ENCODE measurements at places on chromosomes 5 and 9. TPM values are rescaled to one million over a fixed set of nuclear protein-coding genes. Genes with fewer than 3 reads are reported as not detected.

The WDR36 gene
- 26.1 TPM for total RNA-seq

The LHX6 gene
- 12.2 TPM for total RNA-seq

The DND1 gene
- 1.3 TPM for total RNA-seq

The PCDHA5 gene
- total RNA-seq: 0.24 TPM

The NR2F1 gene
- total RNA-seq: 27.0 TPM

The PALM2AKAP2 gene
- 155 TPM for total RNA-seq

DNA sequence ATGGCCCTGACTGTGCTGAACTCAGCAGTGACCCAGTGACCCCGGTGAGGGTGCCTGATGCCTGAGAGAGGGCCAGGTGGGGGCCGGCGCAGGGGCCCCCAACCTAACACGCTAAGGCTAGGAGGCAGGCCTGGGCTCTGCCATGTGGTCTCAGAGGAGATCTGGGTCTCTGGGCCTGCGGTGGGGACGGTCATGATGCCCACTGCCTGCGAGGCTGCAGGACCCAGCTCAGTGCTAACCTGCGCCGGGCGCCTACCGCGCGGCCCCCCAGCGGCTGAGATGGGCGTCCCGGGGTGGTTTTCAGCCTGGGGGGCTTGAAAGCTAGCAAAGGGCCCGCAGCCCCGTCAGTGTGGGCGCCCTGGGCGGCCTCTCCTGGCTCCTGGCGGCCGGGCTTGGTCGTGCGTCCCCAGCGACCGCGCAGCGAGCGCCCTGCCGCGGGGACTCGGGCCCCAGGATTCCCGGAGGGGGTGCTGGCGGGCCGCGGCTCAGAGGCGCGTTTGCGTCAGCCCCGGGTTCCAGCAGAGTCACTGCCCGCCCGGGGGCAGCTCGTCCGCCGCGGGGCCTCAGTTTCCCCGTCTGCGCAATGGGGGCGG, 2.5 kb downstream of the EGFL7 start:
- H3K4me1 ChIP-seq: no peaks in the 10 kb centered on the region
- no peaks in the 10 kb centered on the region for H3K27me3 ChIP-seq
- no peak overlapping the region for H3K27ac ChIP-seq
- H3K4me3 ChIP-seq: no peak overlapping the region

- H3K4me3 ChIP-seq: no peak overlapping the region
- H3K27ac ChIP-seq: no peak overlapping the region
- H3K27me3 ChIP-seq: peaks cover 1% of the 10 kb centered on the region
- no peaks in the 10 kb centered on the region for H3K4me1 ChIP-seq
- no peaks in the 10 kb centered on the region for H3K36me3 ChIP-seq
These were observed 370.6 kb upstream of the IRX4 start for GRCh38 chr5:2253040-2253975.

DNA sequence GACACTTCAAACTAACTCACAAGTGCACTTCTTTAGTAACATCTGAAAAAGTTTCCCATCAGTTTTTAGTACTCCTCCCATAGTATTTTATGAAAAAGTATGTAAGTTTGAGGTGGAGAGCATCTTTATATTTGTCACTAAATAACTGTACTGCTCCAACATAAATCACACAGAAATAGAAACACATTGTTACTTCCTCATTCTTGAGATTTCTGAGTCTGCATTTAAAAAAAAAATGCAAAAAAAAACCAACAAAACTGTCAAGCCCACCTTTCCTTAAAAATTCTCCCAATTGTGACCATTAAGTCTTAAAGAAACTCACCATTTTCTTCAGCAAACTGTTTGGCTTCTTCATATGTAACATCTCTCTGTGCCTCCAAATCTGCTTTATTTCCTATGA, 18.7 kb downstream of the RAB14 start:
- no peak for DNase-seq
- H3K36me3 ChIP-seq: peaks cover 5% of the 10 kb centered on the region
- H3K4me1 ChIP-seq: no peaks in the 10 kb centered on the region
- H3K27me3 ChIP-seq: no peaks in the 10 kb centered on the region
- no peak overlapping the region for H3K4me3 ChIP-seq
- H3K27ac ChIP-seq: no peak overlapping the region

- no peaks in the 10 kb centered on the region for H3K27me3 ChIP-seq
- no peak overlapping the region for H3K4me3 ChIP-seq
- H3K27ac ChIP-seq: no peak overlapping the region
- no peaks in the 10 kb centered on the region for H3K36me3 ChIP-seq
- no peak for DNase-seq
- H3K4me1 ChIP-seq: no peaks in the 10 kb centered on the region
These were observed 5.1 kb upstream of the CDC42SE2 start for GRCh38 chr5:131258733-131259132.

DNA sequence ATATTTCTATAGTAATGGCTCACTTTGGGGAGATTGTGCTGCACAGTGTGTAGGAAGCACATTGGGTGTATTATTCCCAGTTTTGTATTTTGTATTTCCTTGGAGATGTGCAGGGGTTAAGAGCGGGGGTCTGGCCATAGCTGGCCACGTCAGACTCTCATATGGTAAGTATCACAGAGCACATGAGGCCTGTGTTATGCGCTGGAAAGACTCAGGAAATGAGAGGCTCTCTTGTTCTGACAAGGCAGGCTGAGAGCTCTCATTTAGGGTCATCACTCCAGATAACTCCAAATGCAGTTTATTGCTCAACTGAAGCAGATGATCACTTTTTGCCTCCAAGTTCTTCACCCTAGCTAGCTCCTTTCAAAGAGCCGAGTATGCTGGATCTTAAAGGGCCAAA, 205.7 kb downstream of the NTRK2 start:
- H3K4me1 ChIP-seq: no peaks in the 10 kb centered on the region
- no peak overlapping the region for H3K27ac ChIP-seq
- DNase-seq: no peak

GRCh38 chr5:149969181-149969930, 8.8 kb downstream of the SLC26A2 start:
- no peaks in the 10 kb centered on the region for H3K4me1 ChIP-seq
- no peaks in the 10 kb centered on the region for H3K27me3 ChIP-seq
- H3K36me3 ChIP-seq: no peaks in the 10 kb centered on the region
- DNase-seq: no peak
- no peak overlapping the region for H3K4me3 ChIP-seq

DNA sequence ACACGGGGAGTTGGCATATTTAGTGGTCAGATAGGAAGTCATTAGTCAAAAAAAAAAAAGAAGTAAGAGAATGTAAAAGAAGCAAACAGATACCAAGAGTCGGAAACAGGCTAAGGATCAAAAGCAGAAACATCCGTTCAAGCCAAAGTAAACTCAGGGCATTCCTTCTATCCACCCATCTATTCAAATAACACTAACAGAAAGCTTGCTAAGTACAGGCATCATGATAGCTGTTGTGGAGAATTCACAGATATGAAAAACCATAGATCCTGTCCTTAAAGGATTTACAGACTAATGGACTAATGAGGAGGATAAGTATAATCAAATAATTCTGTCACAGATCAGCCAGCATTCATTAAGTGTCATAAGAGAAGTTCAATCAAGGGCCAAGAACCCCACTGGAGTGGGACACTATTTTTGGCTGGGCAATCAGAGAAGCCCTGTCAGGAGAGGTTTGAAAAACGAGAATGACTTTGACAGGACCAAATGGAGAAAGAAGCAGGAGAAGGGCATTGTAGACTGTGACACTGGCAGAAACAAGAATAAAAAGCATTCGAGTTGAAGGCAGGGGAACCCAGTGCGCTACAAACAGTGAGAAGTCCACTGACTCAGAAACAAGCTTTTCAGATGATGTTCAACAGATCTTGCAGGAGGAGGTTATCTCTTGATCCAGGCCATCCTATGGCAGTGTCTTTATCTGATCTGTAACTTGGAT, 154.2 kb upstream of the TSLP start:
- no peaks in the 10 kb centered on the region for H3K27me3 ChIP-seq
- H3K4me3 ChIP-seq: no peak overlapping the region
- no peak for DNase-seq
- no peaks in the 10 kb centered on the region for H3K36me3 ChIP-seq

- H3K4me3 ChIP-seq: no peak overlapping the region
- peaks cover 3% of the 10 kb centered on the region for H3K4me1 ChIP-seq
- H3K36me3 ChIP-seq: no peaks in the 10 kb centered on the region
- H3K27me3 ChIP-seq: no peaks in the 10 kb centered on the region
- peak; percentile 89 for DNase-seq
These were observed 23.1 kb downstream of the SLC25A25 start for GRCh38 chr9:128091144-128091543.

GRCh38 chr9:135979547-135980166, 18.5 kb upstream of the UBAC1 start:
- no peak overlapping the region for H3K27ac ChIP-seq
- no peaks in the 10 kb centered on the region for H3K4me1 ChIP-seq
- no peaks in the 10 kb centered on the region for H3K27me3 ChIP-seq
- no peaks in the 10 kb centered on the region for H3K36me3 ChIP-seq
- H3K4me3 ChIP-seq: no peak overlapping the region
- DNase-seq: no peak

DNA sequence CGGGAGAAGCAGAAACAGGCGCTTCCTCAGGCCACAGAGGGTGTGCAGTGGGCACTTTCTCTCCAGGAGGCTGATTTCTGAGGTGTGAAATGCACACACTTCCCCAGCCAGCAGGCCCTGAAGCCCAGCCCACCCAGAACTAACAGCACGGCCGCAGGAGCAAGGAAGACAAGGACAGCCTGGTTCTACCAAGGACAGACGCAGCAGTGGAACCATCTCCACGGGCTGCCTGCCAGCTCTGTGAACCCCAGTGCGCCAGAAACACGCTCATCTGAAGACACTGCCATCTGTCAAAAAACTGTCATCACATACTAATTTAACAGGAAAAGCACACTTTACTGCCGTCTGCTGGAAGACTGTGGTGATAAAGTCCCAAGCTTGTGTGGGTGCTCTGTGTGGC, 40.7 kb downstream of the MAPK9 start:
- no peak for DNase-seq
- no peak overlapping the region for H3K27ac ChIP-seq
- no peaks in the 10 kb centered on the region for H3K27me3 ChIP-seq
- H3K36me3 ChIP-seq: peaks cover 17% of the 10 kb centered on the region

- DNase-seq: no peak
- no peak overlapping the region for H3K4me3 ChIP-seq
- no peaks in the 10 kb centered on the region for H3K36me3 ChIP-seq
- H3K27me3 ChIP-seq: no peaks in the 10 kb centered on the region
- H3K4me1 ChIP-seq: peaks cover 3% of the 10 kb centered on the region
These were observed 113.1 kb downstream of the FBXL7 start for GRCh38 chr5:15612915-15613635.

- no peak for DNase-seq
- H3K4me1 ChIP-seq: no peaks in the 10 kb centered on the region
- H3K36me3 ChIP-seq: no peaks in the 10 kb centered on the region
- H3K4me3 ChIP-seq: no peak overlapping the region
These were observed 320.3 kb downstream of the SPATA31D1 start for GRCh38 chr9:82308836-82309235.
